ENCODE measurements at places on chromosomes 5 and 9. TPM values are rescaled to one million over a fixed set of nuclear protein-coding genes. Genes with fewer than 3 reads are reported as not detected.

PROP1 gene
- not detected for polyA plus RNA-seq

SLC6A3 gene
- not detected for polyA plus RNA-seq

ADAMTSL2 gene
- not detected for polyA plus RNA-seq

RNF183 gene
- polyA plus RNA-seq = not detected

UBE2QL1 gene
- polyA plus RNA-seq = not detected

PLPP7 gene
- polyA plus RNA-seq = not detected

GZMA gene
- 45.7 TPM for polyA plus RNA-seq

PFN3 gene
- polyA plus RNA-seq = not detected

LURAP1L gene
- polyA plus RNA-seq = not detected

TRAF2 gene
- 14.3 TPM for polyA plus RNA-seq

ZFYVE16 gene
- 4.1 TPM for polyA plus RNA-seq

TERT gene
- polyA plus RNA-seq = not detected

DNA sequence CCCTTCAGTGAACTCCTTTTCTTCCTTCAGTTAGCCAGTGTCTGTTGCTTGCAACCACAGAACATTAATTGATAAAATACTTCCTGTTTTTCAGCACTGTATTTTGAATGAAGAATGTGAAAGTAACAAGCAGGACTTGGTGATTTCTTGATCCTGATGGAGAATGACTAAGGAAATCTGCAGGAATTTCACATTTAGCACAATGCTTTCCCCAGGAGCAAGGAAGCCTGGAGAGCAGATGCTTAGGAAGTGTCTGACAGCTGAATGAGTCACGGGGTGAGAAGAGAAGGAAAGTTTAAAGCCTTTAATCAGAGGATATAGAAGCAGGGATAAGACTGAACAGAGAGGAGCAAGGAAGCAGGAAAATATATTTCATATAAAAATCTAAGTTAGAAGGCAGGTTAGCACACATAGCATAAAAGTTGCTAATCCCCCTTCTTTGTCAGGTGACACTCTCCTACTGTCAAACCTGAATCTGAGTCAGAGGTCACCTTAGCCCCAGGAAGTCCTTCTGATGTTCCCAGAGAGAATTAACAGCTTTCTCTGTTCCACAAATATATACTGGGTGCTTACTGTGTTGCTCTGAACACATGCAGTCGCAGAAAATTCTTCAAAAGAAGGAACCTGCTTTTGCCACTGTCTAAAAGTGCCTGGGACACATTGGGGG is 59.7 kb downstream of the GNA14 start:
- no peak for DNase-seq

DNA sequence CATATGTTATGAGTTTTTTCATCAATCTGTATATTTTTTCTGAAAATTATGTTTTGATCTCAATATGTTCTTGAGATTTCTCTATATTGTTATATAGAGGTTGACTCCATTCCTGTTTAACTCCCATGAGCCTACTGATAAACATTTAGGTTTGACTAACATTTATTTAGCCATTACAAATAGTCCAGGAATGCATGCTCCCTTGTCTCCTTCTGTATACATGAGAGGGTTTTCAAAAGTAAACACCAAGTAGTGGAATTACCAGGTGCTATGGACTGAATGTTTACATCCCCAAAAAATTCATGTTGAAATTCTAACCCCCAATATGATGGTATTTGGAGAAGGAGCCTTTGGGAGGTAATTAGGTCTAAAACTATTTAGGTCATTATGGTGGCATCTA is 3.5 kb upstream of the OR5C1 start:
- no peak for DNase-seq

- no peak for DNase-seq
Observed at GRCh38 chr9:136763649-136764035, 676 bp downstream of the LCN15 start.

- no peak for DNase-seq
Observed at GRCh38 chr5:156482818-156483217, 155.9 kb downstream of the SGCD start.

GRCh38 chr5:122753500-122753899 is 21.4 kb upstream of the SNX2 start:
- no peak for DNase-seq

- no peak for DNase-seq
Observed at GRCh38 chr5:101673120-101673519, 623.0 kb downstream of the SLCO4C1 start.

GRCh38 chr9:69499407-69499806 is 172.8 kb downstream of the APBA1 start:
- DNase-seq = no peak

DNA sequence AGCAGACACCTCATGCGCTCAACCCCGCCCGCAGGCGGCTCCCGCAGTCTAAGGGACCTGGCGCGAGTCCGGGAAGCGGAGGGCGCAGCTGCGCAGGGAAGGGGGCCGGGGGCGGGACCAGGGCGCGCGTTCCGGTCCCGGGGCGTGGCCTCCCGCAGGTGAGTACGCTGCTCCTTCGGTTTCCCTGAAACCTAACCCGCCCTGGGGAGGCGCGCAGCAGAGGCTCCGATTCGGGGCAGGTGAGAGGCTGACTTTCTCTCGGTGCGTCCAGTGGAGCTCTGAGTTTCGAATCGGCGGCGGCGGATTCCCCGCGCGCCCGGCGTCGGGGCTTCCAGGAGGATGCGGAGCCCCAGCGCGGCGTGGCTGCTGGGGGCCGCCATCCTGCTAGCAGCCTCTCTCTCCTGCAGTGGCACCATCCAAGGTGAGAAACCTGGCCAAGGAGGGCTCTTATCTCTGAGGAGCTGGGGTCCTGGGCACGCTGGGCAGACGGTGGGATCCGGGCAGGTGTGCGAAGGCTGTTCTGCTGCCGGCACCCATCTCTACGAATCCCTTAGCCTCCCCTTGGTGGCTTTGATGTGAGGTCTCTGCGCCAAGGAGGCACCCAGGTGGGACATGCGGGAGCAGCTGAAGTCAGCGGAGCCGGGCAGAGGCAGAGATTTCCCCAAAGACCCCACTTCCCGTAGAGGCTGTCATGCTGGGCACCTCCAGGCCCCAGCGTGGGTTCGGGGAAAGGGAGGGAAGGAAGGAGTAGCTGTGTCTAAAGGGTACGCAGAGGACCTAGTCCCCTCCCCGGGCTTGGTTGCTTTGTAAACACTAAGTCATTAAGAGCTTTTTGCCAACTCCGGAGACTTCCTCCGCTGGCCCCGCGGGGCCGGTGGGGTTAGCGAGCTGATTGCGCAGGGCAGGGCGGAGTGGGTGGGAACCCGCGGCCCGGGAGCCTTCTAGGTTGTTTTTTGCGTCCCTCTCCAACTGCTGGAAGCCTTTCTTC is at the start of gene F2RL1:
F2RL1 (plus strand) TSS at position 187 of the 988 bp plus-strand sequence; CDS start at position 340, 153 bp downstream.
- peak; percentile 33 for DNase-seq

GRCh38 chr9:134708672-134709038 is 67.1 kb downstream of the COL5A1 start:
- DNase-seq = no peak

DNA sequence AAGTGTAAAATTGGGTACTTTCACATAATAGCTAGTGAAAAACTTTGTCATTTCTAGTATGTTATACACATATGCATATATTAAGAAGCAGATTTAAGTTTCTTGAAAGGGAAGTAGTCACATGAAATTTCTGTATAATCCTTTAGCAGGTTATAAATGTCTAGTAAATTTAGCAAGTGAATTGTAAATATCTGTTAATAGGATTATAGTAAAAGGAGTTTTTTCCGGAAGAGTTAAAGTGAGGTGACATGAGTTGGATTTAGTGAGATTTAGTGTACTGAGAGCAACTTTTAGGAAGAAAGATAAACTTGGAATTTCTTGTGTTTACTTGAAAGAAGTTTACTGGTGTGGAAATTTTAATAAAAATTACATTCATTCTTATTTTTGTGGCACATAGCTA is 38.4 kb downstream of the SPIN1 start:
- DNase-seq = no peak

DNA sequence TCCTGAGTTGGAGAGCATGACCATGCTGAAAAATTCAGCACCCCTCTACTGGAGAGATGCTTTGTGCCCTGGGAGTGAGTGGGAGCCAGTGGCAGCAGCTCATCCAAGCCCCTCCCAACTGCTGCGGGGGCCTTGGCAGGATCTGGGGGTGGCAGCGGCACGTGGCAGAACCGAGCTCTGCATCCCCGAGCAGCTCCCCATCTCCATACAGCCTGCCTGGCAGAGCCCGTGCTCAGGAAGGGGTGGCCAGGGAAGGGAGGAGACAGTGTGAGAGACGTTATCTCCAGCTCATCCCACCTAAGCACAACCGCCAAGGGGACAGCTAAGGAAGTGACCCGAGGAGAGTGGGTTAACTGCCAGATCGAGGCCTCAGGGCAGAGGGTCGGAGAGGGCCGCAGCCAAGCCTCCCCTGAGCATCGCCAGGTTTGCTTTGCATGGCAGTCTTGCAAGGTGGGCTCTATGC is 17.2 kb upstream of the DPM2 start:
- no peak for DNase-seq

GRCh38 chr5:87154191-87154590 is 113.5 kb upstream of the RASA1 start:
- no peak for DNase-seq

- no peak for DNase-seq
Observed at GRCh38 chr9:106035806-106036205, 341.5 kb downstream of the TMEM38B start.

DNA sequence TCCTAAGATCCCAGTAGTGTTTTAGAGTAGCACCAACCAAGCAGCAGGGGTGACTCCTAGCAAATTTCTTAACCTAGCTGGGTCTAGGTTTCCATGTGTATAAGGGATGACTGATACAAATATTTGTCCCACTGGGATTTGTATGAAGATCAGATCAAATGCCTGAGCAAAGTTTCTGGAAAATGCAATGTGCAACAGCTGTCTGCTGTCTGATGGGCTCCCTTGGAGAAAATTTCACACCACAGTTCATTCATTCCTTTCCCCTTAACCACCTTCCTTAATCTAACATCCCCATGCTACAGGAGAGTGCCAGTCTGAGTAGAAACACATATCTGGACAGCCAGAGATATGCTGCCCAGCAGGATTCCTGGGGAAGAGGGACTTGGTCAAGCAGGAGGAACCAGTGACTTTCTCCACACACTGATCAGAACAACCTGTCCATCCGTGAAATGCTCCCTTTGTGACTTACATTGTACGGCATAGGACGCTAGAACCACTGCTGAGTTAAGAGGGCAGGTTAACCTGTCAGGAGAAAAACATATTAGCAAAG is 53.3 kb downstream of the PTPN3 start:
- no peak for DNase-seq

DNA sequence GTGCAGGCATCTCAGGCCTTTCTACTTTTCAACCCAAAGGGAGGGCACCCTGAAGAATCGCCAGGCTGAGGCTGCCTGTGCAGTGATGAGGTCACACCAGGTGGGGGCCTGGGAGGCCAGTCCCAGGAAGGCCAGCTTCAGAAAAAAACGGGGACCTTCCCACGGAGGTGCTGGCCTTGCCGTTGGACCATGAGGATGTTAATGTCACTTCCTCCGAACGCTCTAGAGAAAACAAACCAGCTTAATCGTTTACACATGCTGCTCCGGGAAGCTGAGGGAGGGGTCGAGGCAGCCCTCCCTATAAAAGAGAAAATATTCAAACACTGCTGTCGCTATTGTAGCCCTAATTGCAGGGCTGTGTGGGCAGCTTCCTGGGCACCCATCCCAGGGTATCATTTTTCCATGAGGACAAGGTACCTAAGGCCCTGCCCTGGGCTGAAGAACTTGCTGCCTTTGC is 27.0 kb downstream of the PTGES start:
- no peak for DNase-seq

- no peak for DNase-seq
Observed at GRCh38 chr9:37251452-37251851, 131.1 kb downstream of the ZCCHC7 start.

DNA sequence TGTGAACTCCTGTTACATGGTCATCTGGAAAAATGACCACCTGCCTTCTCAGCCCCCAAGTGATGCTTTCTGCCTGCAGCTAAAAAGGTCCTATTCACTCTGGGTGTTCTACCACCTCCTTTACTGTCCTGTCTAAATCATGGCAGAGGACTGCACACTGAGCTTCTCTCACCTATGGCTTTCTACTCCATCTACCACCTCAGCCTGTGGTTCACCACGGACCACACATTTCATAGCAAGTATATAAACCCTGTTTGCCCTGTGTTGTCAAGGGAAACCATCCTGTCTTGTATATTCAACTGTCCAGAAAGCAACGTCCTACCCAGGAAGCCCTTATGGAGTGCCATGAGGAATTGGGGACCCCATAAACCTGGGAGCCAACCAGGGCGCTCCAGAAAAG is 167.4 kb upstream of the ITGA1 start:
- no peak for DNase-seq

- DNase-seq = no peak
Observed at GRCh38 chr9:34331196-34331595, 1.8 kb downstream of the NUDT2 start.

DNA sequence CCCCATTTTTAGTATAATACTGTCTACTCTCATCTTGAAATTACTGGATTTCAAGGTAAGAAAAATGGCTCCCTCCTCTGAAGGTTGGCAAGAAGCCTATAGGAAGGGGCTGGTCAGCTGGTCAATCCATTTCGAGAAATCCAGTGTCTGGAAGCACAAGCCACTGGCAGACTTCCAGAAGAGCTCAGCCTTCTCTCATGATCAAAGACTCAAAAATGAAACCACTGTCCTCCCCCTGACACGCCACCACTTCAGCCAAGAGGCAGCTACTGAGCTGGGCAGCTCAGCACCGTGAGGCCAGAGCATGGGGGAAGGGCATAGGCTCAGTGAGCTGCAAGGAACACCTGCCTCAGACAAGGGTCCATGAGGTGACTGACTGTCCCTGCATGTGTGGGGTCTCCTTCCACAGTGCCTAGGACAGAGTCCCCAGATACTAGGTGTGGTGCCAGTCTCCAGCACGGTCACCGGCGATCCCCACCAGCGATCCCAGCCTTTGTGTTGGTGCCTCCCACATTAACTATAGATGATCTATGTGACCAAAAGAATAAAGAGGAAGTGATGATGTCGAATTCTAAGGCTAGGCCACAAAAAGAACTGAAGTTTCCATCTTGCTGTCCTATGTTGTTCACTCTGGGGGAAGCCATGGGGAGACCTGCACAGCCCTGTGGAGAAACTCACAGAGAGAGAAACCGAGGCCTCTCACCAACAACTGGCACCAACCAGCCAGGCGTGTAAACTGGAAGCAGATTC is 100.1 kb upstream of the LRRTM2 start:
- DNase-seq = no peak

- no peak for DNase-seq
Observed at GRCh38 chr9:125889112-125889475, 141.9 kb downstream of the PBX3 start.

- DNase-seq = no peak
Observed at GRCh38 chr5:68698025-68698940, 395.5 kb upstream of the SLC30A5 start.

GRCh38 chr9:70873506-70873905 is 247.9 kb downstream of the TRPM3 start:
- no peak for DNase-seq

GRCh38 chr9:38690574-38690973 is 29.4 kb downstream of the FAM240B start:
- DNase-seq = no peak

- DNase-seq = no peak
Observed at GRCh38 chr9:134720136-134720753, 78.6 kb downstream of the COL5A1 start.

DNA sequence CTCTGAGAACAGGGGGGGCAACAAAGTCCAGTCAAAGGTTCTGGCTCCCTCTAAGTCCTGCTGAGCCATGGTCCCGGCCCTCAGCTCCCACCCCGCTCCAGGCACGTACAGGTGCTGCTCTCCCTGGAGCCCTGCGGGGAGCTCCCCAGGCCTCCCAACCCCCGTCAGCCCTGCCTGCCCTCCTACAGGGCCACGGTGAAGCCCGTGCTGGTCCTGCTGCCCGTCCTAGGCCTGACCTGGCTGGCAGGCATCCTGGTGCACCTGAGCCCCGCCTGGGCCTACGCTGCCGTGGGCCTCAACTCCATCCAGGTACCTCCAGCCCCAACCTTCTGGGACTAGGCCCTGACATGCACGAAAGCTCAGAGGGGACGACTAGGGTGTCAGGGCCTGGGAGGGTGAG is 20.1 kb downstream of the ADGRD2 start:
- DNase-seq = no peak
